H7 (cell line): ENCODE measurements at places on chromosomes 3 and 15. TPM values are rescaled to one million over a fixed set of nuclear protein-coding genes. Genes with fewer than 3 reads are reported as not detected.

Gene KBTBD13
- 0.17 TPM in 1 of 2 replicates, not detected in the other for total RNA-seq

Gene CASR
- total RNA-seq = 0.10 and 0.15 TPM in 2 replicates

Gene SGO1
- total RNA-seq = 20.7 and 21.6 TPM in 2 replicates

Gene VPS8
- total RNA-seq = 20.3 and 33.4 TPM in 2 replicates

Gene SLC27A2
- 1.1 and 1.6 TPM in 2 replicates for total RNA-seq

Gene ZCWPW2
- 0.28 and 0.48 TPM in 2 replicates for total RNA-seq

Gene SH2D7
- not detected in 2 replicates for total RNA-seq

Gene IQCB1
- total RNA-seq = 26.4 and 44.6 TPM in 2 replicates

Gene LMCD1
- 2.8 and 7.9 TPM in 2 replicates for total RNA-seq

Gene ANKDD1A
- 4.8 and 4.9 TPM in 2 replicates for total RNA-seq

Gene CDV3
- total RNA-seq = 89.7 and 129 TPM in 2 replicates

Gene RETNLB
- not detected in 2 replicates for total RNA-seq

Gene EFCAB12
- 0.10 and 0.44 TPM in 2 replicates for total RNA-seq

Gene ANKRD34C
- total RNA-seq = not detected in 2 replicates

Gene PLCB2
- 11.3 and 13.9 TPM in 2 replicates for total RNA-seq

Gene ZNF592
- 17.0 and 17.6 TPM in 2 replicates for total RNA-seq

Gene NR2E3
- 0.14 and 0.33 TPM in 2 replicates for total RNA-seq

Gene DHX36
- total RNA-seq = 48.0 and 57.8 TPM in 2 replicates

Gene SERPINI2
- total RNA-seq = not detected in 2 replicates

Gene STIMATE
- total RNA-seq = 10.9 and 19.3 TPM in 2 replicates

Gene CNTN6
- total RNA-seq = not detected in 2 replicates

Gene UROC1
- not detected in 2 replicates for total RNA-seq

Gene AVEN
- total RNA-seq = 19.4 and 20.1 TPM in 2 replicates

Gene PTX3
- 0.48 and 0.73 TPM in 2 replicates for total RNA-seq

Gene SCAANT1
- total RNA-seq = not detected in 2 replicates

Gene RTP3
- total RNA-seq = 0.07 TPM in 1 of 2 replicates, not detected in the other
